Large intestine (tissue), 12 donors: ENCODE measurements at places on chromosomes 5 and 9. TPM values are rescaled to one million over a fixed set of nuclear protein-coding genes. Genes with fewer than 3 reads are reported as not detected.

- H3K27me3 ChIP-seq: no peaks in the 10 kb centered on the region
- H3K27ac ChIP-seq: no peak overlapping the region
- no peak overlapping the region for H3K4me3 ChIP-seq
- H3K36me3 ChIP-seq: no peaks in the 10 kb centered on the region
- no peak for DNase-seq
- no peaks in the 10 kb centered on the region for H3K4me1 ChIP-seq
These were observed 58.6 kb upstream of the LMNB1 start for GRCh38 chr5:126718236-126718868.

- no peak for DNase-seq
- no peaks in the 10 kb centered on the region for H3K4me1 ChIP-seq
- H3K27me3 ChIP-seq: peaks cover 23% of the 10 kb centered on the region
- no peak overlapping the region for H3K27ac ChIP-seq
- H3K4me3 ChIP-seq: no peak overlapping the region
- no peaks in the 10 kb centered on the region for H3K36me3 ChIP-seq
These were observed 13.8 kb upstream of the CLPTM1L start for GRCh38 chr5:1358726-1359025.

DNA sequence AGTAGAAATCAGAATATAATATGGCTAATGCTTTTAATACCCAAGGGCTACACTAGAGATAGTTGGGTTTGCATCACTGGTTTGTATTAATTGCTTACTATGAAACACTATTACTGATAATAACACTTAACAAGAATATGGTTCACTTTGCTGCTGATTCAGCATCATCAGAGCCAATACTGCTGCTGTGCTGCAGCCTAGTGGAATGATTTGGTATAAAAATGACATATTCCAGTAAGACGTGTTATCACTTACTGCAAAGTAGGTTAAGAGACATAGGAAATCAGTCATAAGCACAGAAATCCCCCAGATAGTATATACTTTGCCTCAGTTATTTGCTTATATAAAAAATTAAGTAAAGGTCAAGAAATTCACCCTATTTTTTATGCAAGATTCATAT, 2.8 kb downstream of the CDH10 start:
- peaks cover 6% of the 10 kb centered on the region for H3K27me3 ChIP-seq
- no peaks in the 10 kb centered on the region for H3K36me3 ChIP-seq
- H3K27ac ChIP-seq: no peak overlapping the region
- H3K4me3 ChIP-seq: no peak overlapping the region
- no peak for DNase-seq

DNA sequence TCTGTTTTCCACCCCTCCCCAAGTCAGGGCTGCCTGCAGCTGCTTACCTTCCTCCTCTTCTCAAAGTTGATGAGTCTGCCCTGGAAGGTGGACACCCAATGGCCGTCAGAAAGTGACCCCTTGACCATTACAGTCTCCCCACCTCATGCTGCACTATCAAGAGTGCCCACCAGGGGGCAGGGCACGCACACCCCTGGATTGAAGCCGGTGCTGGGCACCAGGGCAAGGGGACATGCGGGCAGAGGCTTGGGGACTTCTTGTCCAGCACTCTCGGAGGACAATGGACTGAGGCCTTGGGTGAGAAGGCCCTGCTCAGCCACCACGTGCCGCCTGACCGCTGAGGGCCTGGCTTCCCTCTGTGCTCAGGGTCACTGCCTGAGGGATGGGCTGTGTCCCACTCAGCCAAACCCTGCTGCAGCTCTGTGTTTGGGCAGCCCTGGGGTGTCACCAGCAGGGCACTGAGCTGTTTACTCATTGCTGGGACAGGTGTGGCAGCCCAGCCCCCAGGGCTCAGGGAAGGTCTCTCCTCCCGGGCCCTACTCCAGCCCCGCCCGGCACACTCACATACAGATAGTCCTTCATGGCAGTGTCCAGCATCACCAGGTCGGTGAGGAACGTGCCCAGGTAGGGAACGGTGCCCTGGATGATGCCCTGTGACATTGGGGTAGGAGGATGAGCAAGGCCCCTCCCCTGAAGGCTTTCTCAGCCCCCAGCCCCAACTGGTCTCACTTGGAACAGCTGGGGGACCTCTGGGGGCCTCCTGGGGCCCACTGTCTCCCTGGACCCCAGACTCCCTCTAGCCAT, 17.7 kb downstream of the RALGDS start:
- H3K36me3 ChIP-seq: peaks cover 94% of the 10 kb centered on the region
- H3K4me3 ChIP-seq: no peak overlapping the region
- H3K4me1 ChIP-seq: peaks cover 15% of the 10 kb centered on the region
- DNase-seq: no peak

DNA sequence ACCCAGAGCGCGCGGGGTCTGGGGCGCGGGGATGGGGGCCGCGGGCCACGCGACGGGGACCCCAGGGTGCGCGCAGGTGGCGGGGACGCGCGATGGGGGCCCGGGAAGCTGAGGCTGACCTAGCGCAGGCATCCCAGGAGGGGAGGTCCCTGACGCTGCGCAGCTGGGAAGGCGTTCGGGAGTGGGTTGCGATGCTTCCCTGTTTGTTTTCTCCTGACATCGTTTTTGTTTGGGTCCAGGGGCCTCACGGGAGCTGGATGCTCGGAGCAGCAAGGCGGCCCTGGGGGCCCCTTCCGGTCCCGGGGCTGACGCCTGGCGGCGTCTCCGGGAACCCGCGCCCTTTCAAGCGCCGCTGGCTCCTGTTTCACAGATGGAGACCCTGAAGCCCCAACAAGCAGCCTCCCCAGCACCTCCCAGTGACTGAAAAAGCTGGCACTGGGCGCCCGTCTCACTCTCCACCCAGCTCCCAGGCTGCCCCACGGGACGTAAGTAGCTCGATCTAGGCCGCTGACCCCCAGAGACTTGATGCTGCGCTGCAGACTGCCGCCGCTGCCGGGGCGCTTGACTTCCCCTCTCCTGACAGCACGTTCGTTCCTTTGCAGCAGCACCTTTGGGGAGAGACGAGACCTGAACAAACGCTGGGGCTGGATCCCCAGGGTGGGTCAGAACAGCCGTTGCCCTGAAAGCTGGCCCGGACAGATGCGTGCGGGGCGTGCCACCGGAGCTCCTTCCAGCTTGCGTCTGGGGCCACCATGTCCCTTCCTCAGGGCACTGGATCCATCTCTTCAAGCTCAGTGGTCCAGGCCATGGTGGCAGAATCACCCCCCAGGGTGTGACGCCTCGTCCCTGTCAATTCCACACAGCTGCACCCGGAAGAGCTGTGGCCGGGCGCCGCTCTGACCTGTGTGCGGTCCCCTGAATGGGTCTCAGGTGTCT, 593 bp downstream of the BRD3OS start:
- H3K36me3 ChIP-seq: peaks cover 26% of the 10 kb centered on the region
- peak overlapping the region; percentile 74 for H3K4me3 ChIP-seq
- H3K4me1 ChIP-seq: no peaks in the 10 kb centered on the region
- H3K27me3 ChIP-seq: no peaks in the 10 kb centered on the region
- H3K27ac ChIP-seq: no peak overlapping the region

Gene FSTL4
- polyA plus RNA-seq: 1.4 TPM

- no peak overlapping the region for H3K27ac ChIP-seq
- no peak for DNase-seq
- no peaks in the 10 kb centered on the region for H3K4me1 ChIP-seq
- H3K27me3 ChIP-seq: peaks cover 54% of the 10 kb centered on the region
- H3K36me3 ChIP-seq: no peaks in the 10 kb centered on the region
These were observed 3.0 kb downstream of the N4BP3 start for GRCh38 chr5:178116143-178116885.

DNA sequence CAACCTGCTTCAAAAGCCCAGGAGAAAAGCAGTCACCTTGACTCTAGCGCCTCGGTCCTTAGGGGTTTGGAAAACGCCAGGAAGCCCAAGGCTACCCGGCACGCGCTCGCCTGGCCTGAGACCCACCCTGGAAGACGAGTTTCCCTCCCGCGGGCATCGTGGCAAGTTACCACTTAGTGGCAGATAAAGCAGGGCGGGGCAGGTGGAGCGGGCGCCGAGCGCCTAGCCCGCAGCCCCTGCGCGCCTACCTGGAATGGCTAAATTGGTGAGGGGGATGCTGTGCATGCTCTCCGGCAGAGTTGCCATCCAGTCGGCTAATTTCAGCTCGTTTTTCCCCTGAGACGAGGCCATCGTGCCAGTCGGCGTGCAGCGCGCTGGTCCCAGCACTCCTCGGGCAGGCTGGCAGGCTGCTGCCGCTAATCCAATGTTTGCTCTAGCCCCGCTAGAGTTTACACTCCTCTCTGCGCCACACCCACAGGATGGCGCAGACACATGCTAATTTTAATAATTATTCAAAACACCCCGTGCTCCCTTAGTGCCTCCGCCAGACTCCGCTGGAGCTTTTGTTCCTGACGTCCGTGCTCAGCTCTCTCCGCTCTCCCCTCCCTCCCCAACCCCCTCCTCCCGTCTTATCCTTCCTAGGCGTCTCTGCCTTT, at the start of gene PLCXD3:
Gene PLCXD3 (minus strand): TSS at position 426 of the 656 bp plus-strand sequence. CDS start 75 bp downstream, at position 351.
- peaks cover 18% of the 10 kb centered on the region for H3K27me3 ChIP-seq
- peak; percentile 49 for DNase-seq
- H3K27ac ChIP-seq: no peak within 1 kb of the TSS
- no peaks in the 10 kb centered on the region for H3K4me1 ChIP-seq
- H3K36me3 ChIP-seq: no peaks in the 10 kb centered on the region

DNA sequence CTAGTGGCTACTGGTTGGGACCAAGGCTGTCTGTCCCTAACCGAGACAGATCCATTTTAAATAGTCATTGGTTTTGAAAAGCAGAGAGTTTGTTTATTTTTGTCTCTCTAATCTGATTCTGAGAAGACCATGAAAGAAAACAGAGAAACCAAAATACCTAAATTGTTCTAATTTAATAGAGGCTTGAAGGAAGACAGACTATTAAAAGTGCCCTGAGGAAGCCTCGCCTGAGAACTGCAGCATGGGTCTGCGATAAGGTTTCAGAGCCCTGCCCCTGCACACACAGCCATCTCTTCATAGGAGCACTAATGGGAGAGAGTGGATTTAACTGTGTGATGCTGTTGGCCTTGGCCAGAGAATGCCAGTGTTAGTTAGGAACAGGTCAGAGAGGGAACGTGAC, 175.5 kb upstream of the SV2C start:
- H3K4me1 ChIP-seq: no peaks in the 10 kb centered on the region
- DNase-seq: no peak
- no peak overlapping the region for H3K4me3 ChIP-seq
- H3K27ac ChIP-seq: no peak overlapping the region
- H3K27me3 ChIP-seq: no peaks in the 10 kb centered on the region

DNA sequence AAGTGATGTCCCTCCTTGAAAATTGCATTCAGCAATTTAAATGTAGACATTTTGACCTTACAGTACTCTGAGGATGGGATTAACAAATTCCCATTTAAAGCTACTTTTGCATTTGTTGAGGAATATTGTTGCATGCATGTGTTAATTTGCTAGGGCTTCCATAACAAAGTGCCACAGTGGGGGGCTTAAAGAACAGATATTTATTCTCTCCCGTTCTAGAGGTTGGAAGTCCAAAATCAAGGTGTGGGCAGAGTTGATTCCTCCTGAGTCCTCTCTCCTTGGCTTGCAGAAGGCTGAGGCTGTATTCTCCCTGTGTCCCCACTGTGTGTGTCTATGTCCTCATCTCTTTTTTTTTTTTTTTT, 51.8 kb upstream of the CDK20 start:
- H3K27ac ChIP-seq: no peak overlapping the region
- no peak overlapping the region for H3K4me3 ChIP-seq
- H3K27me3 ChIP-seq: no peaks in the 10 kb centered on the region
- H3K4me1 ChIP-seq: no peaks in the 10 kb centered on the region
- H3K36me3 ChIP-seq: no peaks in the 10 kb centered on the region

GRCh38 chr5:60738933-60739332, 39.0 kb upstream of the DEPDC1B start:
- H3K36me3 ChIP-seq: peaks cover 7% of the 10 kb centered on the region
- no peaks in the 10 kb centered on the region for H3K4me1 ChIP-seq
- no peak for DNase-seq
- H3K27me3 ChIP-seq: no peaks in the 10 kb centered on the region
- no peak overlapping the region for H3K27ac ChIP-seq

Gene CARTPT
- polyA plus RNA-seq: 8.5 TPM

GRCh38 chr5:126871441-126871840, 94.5 kb downstream of the LMNB1 start:
- H3K4me3 ChIP-seq: no peak overlapping the region
- H3K27me3 ChIP-seq: peaks cover 2% of the 10 kb centered on the region
- no peaks in the 10 kb centered on the region for H3K36me3 ChIP-seq
- no peak overlapping the region for H3K27ac ChIP-seq
